ENCODE measurements at places on chromosomes 7 and 10.

- no peak for DNase-seq
These were observed 728.3 kb downstream of the SORCS1 start for GRCh38 chr10:106436123-106436715.

GRCh38 chr7:151374726-151375125 is 33.1 kb downstream of the NUB1 start:
- DNase-seq: no peak

DNA sequence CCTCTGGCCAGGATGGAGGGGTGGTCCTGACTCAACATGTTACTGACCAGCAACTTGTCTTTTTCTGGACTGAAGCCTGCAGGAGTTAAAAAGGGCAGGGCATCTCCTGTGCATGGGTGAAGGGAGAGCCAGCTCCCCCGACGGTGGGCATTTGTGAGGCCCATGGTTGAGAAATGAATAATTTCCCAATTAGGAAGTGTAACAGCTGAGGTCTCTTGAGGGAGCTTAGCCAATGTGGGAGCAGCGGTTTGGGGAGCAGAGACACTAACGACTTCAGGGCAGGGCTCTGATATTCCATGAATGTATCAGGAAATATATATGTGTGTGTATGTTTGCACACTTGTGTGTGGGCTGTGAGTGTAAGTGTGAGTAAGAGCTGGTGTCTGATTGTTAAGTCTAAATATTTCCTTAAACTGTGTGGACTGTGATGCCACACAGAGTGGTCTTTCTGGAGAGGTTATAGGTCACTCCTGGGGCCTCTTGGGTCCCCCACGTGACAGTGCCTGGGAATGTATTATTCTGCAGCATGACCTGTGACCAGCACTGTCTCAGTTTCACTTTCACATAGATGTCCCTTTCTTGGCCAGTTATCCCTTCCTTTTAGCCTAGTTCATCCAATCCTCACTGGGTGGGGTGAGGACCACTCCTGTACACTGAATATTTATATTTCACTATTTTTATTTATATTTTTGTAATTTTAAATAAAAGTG is 6.0 kb downstream of the PLAU start:
- DNase-seq: no peak

- DNase-seq: no peak
These were observed 6.4 kb upstream of the FIGNL1 start for GRCh38 chr7:50456371-50457123.

DNA sequence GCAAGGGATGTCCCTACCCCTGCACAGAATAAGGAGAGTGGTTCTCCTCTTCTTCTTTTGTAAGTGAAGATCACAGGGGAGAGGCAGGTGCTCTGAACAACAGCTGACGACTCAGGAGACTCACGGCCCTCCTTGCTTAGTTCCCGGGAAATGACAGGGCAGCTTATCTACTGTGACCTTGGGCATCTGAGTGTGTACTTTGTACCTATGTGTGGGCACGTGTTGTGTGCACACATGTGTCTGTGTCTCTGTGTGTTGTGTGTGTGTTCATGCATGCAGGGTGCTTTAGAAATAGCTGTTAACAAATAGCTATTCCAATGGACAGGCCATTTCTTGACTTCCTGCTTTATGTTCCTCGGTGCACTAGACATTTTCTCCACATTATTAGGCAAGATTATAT is 80.5 kb upstream of the NPS start:
- no peak for DNase-seq

GRCh38 chr7:137755846-137756651 is 90.7 kb downstream of the DGKI start:
- DNase-seq: no peak

DNA sequence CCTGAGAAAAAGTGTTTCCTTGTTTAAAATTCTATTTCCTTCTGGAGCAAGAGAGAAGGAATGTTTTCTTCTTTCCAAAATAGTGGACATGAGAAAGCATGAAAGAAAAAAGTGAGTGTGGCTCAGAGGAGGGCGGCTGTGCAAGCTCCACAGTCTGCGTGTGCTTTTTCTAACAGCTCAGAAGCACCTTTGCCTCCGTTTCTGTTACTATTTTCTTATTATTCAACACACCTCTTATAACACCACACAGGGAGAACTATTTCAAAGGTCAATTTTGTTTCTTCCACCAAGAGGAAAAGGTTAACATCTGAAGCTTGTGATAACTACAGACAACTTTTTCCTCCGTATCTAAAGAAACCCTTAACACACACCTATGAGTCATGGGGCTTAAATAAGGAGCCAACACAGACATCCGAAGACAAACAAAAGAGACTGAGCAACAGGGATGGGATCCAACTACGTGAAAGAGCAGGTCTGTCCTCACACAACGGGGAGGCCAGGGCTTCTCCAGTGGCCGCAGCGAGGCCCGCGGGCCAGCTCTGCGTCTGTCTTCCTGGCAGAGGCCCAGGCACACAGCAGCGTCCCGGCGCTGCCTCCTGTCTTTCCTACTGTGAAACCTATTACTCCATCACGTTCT is 36.2 kb upstream of the NCAPG2 start:
- no peak for DNase-seq

- DNase-seq: no peak
These were observed 1.3 kb downstream of the DDX21 start for GRCh38 chr10:68957284-68957615.

DNA sequence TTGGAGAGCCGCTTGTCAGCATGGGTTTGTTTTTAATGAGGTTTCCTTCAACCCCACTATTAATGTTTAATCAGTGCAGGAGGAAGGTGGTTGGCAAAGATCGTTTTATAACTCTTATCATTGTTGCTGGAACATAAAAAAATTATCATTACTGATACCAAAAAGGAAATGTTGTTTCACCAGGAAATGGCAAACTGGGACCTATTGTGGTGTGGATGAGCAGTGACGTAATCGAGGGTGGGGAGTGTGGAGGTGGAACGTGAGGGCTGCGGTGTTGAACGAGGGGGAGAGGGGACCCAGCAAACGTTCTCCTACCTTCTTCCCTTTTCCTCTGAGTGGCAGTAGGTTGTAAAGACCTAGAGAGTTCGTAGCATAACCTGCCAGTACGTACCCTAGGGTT is 71.9 kb upstream of the TOMM7 start:
- DNase-seq: no peak

All from NCI-H1092 treated with DMSO at 0.1 percent for 48 hours (cell line).